Stimulated activated CD4-positive, alpha-beta T cell treated with anti-CD3 and anti-CD28 coated beads, Interleukin-15, amount 100 ng/mL, for 48 hours (primary cell): ENCODE measurements at places on chromosomes 12 and 14.

DNA sequence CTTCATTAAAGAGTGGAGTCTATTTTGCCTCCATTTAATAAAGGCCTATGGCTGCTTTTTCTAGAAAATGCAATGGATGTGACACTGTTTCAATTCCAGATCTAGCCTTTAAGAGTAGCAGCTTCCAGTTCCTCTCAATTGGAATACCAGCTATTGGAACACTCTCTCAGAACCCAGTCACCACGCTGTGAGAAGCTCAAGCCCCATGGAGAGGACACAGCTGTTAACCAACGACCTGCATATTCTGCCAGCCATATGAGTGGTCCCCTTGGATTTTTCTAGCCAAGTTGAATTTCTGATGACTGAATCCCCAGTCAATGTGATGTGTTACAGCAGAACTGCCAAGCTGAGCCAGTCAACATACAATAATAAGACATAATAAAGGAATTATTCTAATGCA is 131.8 kb downstream of the TMTC3 start:
- no peak for DNase-seq

GRCh38 chr12:116454950-116455447 is 104.2 kb upstream of the MAP1LC3B2 start:
- no peak for DNase-seq

GRCh38 chr14:31127690-31128089 is 79.9 kb downstream of the HECTD1 start:
- DNase-seq: no peak

DNA sequence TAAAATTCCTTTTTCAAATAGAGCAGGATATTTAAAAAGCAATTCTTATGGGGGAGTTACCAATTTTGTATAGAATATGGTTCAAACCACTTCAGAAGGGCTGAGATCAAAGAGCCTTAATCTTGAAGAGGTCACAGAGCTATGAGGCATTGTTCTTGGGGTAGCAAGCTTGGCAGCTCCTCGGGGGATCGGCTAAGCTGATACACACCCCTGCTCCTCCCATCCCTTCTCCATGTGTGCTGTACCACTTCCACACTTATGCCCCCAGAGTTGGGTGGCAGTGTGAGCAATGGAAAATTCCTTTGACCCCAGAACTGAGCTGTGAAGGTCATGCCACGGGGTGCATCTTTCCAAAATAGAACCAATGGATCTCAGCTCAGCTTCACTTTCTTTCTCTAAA is 15.0 kb upstream of the TMEM30B start:
- DNase-seq: no peak

DNA sequence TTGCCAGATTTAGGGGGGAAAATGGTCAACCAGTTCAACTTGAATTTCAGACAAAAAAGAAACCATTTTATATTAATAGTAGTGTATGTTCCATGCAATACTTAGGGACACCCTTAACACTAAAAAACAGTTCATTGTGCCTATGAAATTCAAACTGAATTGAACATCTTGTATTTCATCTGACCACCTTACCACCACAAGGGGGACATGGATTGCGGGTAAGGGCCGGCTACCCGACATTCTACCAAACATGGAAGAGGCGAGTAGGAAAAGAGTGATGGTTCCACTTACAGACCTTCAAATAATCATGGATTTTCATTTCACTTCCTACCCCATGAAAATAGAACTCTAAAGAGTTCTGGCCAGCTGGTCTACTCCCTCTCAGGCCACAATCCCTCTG is 10.3 kb upstream of the STK38L start:
- no peak for DNase-seq

DNA sequence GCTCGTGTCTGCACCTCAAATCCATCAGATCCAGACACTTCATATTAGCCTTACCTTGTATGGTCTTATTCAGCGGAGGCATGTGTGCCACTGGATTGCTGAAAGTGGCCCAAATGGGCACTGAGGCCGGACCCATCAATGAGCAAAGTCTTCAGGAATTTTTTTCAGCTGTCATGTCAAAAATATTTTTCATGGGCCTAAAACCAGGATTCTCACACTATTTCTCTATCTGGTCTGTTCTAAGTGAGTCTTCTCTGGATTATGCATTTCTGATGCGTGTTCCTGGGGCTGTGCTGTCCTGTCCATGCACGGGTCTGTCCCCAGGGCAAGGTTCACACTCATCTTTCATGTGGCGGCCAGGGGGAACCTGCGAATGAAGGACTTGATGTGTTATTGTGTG is 94.6 kb downstream of the KCNA5 start:
- no peak for DNase-seq

- peak; percentile 22 for DNase-seq
Measured at GRCh38 chr14:90518941-90519256, 122.1 kb downstream of the CALM1 start.

GRCh38 chr12:52442600-52443061 is 8.5 kb upstream of the KRT75 start:
- no peak for DNase-seq

GRCh38 chr12:50647031-50647430 is 116.9 kb upstream of the ATF1 start:
- no peak for DNase-seq

DNA sequence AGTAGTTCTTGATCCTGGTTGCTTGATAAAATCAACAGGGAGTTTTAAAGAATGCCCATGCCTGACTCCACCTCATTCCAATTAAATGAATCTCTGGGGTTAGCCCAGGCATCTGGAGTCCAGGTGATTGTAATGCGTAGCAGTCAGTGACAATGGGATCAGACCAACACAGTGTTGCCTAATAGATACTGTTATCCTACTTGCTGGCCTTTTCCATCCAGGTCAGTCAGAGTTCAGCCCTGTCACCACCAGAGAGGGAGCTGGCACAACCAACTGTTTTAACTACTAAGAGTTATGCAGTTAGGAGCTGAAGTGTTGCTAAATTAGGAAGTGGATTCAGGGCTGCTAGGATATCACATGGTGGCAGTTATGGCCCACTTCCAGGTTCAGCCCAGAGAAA is 107.1 kb downstream of the GPR135 start:
- no peak for DNase-seq

GRCh38 chr14:63542231-63542999 is 762 bp downstream of the PPP2R5E start:
- no peak for DNase-seq

GRCh38 chr12:50051101-50051806 is 6.1 kb upstream of the ASIC1 start:
- no peak for DNase-seq

DNA sequence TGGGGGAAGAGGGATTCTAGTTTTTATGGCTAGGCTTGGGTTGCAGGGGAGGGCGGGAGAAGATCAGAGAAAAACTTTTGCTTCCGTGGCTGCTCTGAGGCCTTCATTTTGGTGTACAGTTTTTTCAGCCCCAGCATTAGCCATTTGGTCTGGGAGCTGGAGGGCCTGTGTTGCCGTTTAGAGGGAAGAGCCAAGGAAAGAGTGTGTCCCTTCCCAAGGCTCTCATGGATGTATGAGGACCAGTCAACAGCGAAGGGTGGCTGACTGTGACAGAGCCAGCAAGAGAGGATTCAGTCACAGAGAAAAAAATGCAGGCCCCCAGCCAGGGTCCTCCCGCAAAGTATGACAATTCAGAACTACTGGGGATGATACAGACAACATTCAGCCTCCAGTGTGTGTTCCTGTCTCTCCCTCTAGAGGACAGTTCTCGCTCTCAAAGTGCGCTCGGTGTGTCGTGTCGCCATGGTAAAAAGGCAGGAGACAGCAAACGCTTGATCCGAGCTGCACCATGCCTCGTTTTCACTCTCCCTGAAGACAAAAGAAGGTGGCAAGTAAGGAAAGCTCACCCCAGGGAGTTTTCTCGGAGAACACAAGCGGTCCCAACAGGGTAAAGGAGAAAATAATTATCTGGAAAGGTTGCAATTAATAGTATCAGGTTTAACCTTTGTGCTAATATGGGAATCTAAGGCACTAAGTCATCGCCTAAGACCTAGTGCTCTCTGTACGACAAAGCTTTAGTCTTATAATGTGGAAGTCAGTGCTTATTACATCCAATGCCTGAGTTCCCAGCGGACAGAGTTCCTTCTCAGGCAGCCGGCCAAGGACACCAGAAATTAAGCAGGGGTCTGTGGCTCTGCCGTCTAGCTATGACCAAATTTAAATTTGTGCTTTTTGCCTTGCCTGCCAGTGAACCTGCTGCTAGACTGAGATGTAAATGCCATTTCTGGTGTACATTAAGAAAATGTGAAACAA is 157.3 kb upstream of the PLXNC1 start:
- no peak for DNase-seq

DNA sequence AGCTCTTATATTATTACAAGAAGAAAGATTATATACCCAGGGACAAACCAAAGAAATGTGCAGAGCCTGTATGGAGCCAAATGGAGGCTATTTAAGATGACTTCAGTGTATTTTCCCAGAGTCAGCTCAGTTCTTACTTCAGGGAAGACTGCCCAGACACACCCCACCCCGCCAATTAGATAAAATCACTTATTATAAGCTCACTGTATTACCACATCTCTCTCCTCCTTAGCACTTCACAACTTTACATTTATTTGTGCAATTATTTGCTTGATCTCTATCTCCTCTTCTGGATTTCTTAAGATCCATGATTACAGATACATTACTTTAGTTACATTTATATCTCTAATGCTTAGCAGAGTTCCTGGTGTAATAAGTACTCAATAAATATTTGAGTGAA is 24.7 kb upstream of the WDR89 start:
- DNase-seq: no peak

- peak; percentile 45 for DNase-seq
Measured at GRCh38 chr12:94305130-94305957, 154.3 kb downstream of the CEP83 start.

DNA sequence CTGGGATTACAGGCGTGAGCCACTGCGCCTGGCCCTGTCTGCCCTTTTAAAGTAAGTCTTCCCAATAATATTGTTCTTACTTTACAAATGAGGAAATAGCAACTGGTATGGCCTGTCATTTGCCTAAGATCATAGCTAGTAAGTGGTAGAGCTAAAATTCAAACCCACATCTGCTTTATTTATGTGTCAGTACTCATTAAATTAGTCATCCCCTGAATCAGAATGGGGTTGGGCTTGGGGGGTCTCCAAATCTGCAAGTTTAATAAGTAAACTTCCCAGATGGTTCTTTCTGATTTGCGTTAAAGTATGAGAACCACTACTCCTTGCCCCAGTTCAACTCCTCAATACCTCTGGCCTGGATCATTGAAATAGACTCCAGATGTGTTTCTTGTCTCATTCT is 96.2 kb downstream of the FAR2 start:
- no peak for DNase-seq

- no peak for DNase-seq
Measured at GRCh38 chr14:34369648-34370030, 92.4 kb downstream of the SPTSSA start.

GRCh38 chr12:53577941-53578352 is 48.2 kb downstream of the ATF7 start:
- DNase-seq: no peak

- DNase-seq: no peak
Measured at GRCh38 chr12:3604748-3605586, 114.0 kb downstream of the PRMT8 start.

DNA sequence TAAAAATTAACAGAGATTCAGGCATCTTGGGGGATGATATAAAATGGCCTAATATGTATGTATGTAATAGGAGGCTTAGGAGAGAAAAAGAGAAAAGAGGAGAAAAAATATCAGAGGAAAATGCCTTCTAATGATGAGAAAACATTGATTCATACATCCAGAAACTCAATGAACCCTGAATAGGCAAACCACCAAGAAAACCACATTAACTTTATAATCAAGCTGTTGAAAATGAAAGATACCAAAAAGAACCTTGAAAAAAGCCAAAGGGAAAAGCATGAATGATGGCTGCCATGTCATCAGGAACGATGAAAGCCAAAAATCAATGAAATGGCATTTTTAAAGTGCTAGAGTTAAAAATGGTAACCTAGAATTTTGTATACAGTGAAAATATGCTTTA is 180.2 kb downstream of the EPS8 start:
- no peak for DNase-seq

- no peak for DNase-seq
Measured at GRCh38 chr12:93135286-93136239, 206.5 kb upstream of the EEA1 start.

DNA sequence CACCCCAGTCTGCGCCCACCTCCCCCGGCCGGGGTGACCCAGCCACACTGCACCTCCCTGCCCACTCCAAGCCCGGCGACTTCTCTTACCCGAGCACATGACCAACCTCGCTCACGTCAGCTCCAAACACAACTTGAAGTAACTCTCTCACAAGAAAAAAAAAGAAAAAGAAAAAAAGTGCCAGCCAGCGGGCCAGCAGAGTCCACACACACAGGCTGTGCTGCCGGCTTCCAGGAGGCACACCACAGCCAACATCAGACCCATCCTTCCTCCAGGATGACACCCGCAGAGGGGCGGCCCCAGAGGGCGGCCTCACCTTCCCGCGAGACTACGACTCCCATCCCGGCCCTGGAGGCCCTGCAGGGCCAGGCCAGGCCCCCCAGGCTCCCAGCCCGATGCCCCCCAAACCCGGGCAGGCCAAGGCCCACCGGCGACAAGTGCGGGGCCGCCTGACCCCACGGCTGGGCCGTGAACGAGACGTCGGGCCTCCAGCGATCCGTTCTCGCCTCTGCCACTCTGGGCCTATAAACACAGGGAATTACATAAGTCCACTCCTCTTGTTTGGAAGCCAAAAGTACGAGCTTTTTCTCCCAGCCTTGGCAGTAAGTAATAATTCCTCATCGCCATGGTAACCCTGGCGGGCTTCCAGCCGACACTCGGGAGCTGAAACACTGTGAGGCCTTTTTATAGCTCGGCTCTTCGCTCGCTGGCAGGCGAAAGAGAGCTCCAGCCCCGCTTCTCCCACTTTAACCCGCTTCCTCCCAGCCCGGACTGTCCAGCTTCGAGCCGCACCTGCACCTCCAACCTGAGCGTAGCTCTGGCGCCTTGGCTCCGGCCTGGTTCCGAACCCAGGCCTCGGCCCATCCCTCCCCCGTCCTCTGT is 49.1 kb downstream of the NCOR2 start:
- no peak for DNase-seq

DNA sequence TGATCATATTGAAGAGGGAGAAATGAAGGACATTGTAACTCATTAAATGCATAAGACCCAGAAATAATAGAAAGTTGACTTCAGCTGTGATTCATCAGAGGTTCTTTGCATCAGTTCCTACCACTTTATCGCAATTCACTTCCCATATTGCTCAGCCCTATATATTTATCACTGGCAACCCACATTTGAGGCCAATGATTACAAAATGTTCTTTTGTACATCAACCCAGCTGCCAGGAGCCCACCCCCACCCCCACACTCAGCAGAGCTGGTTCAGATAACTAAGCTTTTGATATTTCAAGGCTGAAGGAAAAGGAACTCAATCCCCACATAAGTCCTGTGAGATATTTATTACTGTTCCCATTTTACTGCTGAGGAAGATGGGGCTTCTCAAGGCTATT is 51.2 kb upstream of the TMPO start:
- DNase-seq: no peak
